ENCODE measurements at places on chromosomes 12 and 14.

DNA sequence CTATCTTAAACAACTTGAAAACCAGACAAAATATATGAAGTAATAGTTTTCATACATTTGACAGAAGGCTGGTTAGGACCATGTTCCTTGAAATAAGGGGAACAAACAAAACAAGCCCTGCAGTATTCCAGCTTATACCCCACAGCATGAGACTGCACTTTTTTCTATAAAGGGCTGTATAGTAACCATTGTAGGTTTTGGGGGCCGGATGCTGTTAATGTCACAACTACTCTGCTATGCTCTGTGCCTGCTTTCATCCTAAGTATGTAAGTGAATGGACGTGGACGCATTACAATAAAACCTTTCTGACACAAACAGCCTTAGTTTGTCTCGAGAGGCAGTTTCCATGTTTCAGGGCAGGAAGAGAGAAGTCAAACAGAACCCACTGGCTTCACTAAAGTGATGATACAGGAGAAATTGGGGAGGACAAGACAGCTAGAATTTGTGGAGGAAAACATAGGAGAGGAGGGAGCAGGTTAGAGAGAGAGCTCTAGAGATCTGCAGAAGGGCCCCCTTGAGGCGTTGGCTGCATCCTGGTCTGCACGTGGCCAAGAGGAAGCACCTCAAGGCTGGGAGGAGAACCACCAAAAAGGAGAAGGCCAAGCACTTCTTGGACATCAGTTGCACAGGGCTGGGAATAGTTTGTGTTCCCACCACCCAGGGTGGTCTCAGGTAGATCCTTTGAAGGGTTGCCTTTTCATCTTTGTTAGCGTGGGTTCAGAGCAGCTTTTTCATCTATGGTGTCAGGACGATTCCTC, 63.7 kb downstream of the TRAF3 start:
- no peak for DNase-seq

- no peak for DNase-seq
Measured at GRCh38 chr12:52189376-52190174, 2.2 kb downstream of the KRT80 start.

DNA sequence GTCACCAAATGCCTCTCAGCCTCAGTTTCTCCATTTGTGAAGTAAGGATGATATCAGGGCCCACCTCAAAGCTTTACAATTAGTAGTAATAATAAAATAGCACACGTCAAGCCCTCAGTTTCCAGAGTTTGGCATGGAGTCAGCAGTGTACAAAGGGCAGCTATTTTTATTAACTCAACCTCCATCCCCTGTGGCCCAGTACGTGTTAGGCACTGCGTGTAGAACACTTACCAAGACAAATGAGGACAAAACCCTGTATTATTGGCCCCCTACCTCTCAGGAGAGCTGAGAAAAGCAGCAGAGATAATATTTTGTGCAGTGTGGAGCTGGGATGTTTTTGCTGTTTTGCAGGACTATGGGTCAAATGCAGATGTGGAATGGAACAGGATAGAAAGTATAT, 280.8 kb downstream of the C12orf75 start:
- DNase-seq = no peak

DNA sequence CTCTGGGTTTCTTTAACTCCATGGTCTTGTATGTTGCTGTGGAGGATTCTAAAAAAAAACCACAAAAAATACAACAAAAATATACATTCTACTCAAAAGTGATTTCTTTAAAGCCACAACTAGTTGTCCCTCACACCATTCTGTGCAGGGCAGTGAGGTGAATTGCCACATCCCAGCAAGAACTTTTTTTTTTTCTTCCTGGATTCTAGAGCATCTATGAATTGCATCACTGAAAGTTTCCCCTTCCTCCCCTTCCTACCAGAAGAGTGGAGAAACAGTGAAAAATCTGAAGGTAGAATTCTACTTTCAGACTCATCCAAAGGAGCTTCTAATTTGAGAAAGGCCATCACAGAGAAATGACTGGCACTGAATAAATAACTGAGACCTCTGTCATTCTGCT, 395.3 kb downstream of the AEBP2 start:
- no peak for DNase-seq

- DNase-seq = no peak
Measured at GRCh38 chr14:77077040-77077439, 21.0 kb upstream of the CIPC start.

DNA sequence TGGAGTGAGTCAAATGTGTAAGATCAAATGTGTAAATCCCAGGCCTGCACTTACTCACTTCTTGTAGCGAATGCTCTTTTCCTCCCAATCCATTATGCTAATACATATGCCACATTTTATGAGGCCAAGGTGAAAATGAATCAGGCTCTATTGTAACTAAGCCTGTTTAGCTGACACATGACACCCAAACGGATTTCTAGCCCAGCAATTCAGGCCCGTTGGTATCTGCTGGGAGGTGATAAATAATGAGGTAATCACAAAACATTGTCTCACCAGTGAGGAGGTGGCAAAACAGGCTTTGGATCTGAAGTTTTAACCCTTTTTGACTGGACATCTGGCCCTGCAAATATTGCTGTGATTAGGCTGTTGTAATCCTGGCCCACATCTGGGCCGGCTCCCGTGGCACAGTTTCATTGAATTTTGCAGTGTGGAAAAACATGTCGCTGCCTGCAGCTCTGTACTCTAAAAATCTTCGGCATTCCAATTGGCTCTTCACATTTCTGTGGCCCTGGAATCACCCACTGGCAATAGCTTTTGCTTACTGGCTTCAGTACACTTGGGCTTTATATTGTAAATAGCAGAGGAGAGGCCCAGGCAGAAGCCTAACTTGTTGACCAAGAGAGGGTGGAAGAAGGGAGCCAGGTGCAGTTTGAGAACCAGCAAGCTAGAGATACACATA, 106.1 kb downstream of the PAX9 start:
- peak; percentile 77 for DNase-seq

DNA sequence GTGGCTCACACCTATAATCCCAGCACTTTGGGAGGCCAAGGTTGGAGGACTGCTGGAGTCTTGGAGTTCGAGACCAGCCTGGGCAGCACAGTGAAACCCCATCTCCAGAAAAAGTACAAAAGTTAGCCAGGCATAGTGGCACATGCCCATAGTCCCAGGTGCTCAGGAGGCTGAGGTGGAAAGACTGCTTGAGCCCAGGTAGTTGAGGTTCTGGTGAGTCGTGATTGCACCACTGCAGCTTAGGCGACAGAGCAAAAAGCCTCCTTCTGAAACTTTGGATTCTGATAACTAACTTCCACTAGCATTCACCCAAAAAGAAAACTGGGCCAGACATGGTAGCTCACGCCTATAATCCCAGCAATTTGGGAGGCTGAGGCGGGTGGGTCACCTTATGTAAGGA, 6.6 kb downstream of the BTBD7 start:
- DNase-seq = no peak

GRCh38 chr14:73105050-73105449, 31.3 kb upstream of the PSEN1 start:
- DNase-seq = no peak

DNA sequence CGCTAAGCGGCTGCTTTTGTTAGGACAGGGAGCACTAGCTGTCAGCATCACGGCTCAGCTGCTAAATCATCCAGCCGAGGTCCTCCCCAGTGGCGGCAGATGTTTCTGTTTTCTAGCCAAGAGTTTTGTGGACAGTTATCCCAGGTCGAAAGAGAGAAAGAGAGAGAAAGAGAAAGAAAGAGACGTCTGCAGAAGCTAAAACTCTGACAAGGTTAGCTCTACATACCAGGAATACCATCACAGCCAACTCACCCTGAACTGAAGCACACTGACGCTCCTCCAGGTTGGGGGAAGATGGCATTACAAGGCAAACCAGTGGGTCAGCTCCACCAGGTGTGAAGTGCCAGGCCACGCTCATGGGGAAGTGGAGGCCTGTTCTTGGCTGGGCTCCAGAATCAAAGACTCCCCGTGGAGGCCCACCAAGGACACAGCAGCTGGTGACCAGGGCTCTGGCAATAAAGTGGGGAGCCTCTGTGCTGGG, 64.9 kb upstream of the DICER1 start:
- DNase-seq = no peak

All from RWPE1 (cell line).